ENCODE measurements at places on chromosomes 4 and X.
A peak's percentile ranks its signal among the peaks of the same experiment; 100 is the strongest.

GRCh38 chr4:41424522-41424921, 113.4 kb upstream of the LIMCH1 start:
- DNase-seq = no peak

DNA sequence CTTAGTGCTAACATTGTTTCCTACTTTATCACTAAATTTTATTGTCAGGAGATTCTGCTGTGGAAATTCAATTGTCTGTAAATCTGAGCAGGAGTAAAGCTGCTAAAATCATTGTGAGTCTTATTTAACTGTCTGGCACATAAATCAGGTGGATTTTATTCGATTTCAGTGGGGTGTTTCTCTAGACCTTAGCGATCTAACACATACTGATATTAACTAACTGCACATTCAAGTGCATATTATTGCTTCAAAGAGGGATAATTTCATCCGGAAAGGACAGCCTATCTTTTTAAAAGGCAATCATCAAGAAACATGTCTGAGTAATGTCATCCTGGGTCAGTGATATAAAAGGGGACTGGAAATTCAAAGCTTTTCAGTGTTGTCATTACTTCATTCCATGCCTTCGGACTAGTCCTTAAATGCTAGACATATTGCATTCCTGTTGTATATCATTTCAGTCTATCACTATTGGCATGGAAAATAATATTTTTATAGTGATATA, 388.7 kb downstream of the PCDH10 start:
- no peak for DNase-seq

DNA sequence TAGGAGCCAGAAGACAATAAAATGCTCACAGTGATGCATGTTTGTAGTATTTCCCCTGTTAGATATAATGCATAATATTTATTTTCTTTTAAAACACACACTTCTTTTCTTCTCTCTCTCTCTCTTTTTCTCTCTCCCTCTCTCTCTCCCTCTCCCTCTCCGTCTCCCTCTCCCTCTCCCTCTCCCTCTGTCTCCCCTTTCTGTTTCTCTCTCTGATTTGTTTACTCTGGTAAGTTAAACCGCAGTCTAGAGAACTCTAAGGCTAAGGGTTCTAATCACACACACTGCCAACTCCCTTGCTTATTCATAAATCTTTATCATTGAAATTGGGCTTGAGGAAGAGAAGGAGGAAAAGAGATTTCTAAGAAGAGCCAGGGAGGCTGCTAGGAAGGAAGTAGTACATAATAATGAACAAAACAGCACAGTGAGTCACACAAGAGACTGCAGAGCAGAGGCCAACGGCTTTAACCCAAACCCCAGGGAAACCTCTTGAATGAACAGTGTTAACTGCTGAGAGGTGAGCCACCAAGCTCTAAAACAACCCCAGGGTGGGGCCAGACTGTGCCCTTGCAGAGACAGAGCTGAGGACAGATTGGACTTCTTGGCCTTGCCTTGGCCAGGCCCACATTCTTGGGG, 9.1 kb upstream of the PHOX2B start:
- DNase-seq = no peak

DNA sequence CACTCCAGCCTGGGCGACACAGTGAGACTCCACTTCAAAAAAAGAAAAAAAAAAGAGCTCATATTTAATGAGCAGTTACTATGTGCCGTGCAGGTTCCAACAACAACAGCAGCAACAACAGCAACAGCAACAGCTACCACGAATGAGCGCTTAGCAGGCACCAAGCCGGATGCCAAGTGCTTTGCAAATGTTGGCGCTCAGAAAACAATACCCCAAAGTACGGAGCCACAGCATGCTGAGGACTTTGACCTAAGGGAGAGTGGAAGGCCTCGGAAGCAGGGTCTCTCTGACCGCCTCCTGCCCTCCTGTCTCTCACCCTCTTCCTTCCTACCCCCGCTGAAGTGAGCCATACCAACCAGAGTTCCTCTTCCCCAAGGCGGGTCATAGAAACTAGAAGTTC, 102.2 kb upstream of the AFAP1 start:
- DNase-seq = no peak

DNA sequence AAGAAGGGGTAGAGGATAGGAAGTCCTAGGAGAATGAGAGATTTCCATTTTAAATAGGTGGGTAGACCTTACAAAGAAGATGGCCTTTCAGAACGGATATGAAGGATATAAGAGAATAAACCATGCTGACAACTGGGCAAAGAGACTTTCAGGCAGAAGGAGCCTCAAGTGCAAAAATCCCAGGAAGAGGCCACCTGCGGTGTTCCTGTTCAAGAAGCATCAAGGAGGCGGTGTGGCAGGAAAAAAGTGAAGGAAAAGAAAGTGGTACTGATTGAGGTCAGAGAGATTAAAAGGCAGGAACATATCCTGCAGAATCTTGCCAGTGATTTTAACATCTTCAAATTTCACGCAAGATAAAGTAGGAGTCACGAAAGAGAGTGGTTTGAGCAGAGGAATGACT, 172.0 kb downstream of the FSTL5 start:
- no peak for DNase-seq

DNA sequence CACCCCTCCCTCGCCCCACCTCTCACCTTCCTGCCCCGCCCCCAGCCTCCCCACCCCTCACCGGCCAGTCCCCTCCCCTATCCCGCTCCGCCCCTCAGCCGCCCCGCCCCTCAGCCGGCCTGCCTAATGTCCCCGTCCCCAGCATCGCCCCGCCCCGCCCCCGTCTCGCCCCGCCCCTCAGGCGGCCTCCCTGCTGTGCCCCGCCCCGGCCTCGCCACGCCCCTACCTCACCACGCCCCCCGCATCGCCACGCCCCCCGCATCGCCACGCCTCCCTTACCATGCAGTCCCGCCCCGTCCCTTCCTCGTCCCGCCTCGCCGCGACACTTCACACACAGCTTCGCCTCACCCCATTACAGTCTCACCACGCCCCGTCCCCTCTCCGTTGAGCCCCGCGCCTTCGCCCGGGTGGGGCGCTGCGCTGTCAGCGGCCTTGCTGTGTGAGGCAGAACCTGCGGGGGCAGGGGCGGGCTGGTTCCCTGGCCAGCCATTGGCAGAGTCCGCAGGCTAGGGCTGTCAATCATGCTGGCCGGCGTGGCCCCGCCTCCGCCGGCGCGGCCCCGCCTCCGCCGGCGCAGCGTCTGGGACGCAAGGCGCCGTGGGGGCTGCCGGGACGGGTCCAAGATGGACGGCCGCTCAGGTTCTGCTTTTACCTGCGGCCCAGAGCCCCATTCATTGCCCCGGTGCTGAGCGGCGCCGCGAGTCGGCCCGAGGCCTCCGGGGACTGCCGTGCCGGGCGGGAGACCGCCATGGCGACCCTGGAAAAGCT, at the start of the genes HTT and HTT-AS:
HTT (plus strand) TSS at position 604 of the 768 bp plus-strand sequence; CDS start at position 749, 145 bp downstream.
HTT-AS (minus strand) TSS at position 461 of the 768 bp plus-strand sequence.
- peak; percentile 95 for DNase-seq

GRCh38 chrX:139933904-139934303, 1.1 kb upstream of the ATP11C start:
- no peak for DNase-seq

GRCh38 chr4:35541888-35542213, 702.5 kb downstream of the ARAP2 start:
- no peak for DNase-seq

- no peak for DNase-seq
Observed at GRCh38 chr4:124135409-124135813, 577.1 kb downstream of the ANKRD50 start.

- no peak for DNase-seq
Observed at GRCh38 chrX:47234583-47234982, 1.8 kb downstream of the USP11 start.

- no peak for DNase-seq
Observed at GRCh38 chr4:56648021-56648823, 32.9 kb downstream of the HOPX start.

DNA sequence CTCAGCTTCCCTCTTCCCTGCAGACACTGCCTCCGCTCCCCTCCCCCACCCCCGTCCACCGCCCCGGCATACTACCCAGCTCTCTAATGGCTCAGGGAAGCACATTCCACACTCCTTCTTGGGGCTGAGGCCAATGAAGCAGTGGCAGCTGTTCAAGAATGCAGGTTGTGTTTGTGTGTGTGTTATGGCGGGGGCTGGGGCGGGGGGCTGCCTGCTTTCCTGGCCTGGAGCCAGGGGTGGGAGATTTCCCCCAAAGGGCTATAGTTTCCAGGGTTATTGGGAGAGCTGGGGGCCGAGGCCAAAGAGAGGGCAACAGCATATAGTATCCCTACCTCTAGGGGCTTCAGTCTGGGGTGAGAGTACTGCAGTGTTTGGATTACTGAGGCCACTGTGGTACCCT, 149.4 kb downstream of the EFNB1 start:
- DNase-seq = no peak

DNA sequence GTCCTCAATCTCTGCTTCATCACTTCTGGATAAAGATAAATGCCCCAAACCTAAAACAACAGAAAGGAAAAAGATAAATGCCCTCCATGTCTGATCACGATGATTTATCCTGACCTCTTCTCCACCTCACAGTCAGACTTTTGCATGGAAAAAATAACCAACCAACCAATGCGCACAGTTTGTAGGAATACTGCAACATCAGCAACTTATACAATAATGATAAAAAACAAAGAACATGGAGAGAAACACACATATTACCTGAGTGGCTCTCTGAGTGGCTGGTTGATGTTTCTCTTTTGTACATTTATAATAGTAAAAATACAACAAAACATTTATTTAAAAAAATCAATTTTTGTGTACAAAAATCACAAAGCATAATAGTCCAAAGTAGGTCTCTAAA, 93.0 kb upstream of the PUDP start:
- DNase-seq = no peak

DNA sequence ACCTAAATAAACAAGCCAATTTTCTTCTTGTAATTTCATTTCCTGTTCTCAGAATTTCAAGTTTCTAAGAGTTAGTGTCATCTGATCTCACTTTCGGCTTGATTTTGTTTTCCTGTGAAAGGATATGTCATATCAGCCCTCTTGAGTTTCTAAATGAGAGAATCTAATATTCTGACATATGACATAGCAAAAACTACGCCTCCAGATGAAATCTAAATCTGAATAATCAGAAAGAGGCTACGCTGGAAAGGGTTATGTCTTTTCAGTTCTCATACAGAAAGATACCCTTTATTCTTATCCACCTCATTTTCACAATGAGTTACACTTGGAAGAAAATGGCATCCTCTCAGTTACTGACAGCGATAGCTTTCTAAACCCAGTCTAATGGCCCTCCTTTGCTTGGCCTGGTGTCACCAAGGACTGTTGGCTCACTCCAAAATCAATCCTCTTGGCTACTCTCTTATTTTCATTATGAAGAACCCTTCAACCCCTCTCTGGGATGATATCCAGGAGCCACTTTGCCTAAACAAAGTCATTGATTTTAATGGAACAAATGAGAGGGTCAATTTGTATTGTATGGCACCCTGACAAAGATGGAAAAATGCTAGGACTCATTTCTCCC, 65.6 kb downstream of the ASB9 start:
- no peak for DNase-seq

GRCh38 chrX:2954541-2954940, 25.4 kb upstream of the ARSD start:
- DNase-seq = no peak

DNA sequence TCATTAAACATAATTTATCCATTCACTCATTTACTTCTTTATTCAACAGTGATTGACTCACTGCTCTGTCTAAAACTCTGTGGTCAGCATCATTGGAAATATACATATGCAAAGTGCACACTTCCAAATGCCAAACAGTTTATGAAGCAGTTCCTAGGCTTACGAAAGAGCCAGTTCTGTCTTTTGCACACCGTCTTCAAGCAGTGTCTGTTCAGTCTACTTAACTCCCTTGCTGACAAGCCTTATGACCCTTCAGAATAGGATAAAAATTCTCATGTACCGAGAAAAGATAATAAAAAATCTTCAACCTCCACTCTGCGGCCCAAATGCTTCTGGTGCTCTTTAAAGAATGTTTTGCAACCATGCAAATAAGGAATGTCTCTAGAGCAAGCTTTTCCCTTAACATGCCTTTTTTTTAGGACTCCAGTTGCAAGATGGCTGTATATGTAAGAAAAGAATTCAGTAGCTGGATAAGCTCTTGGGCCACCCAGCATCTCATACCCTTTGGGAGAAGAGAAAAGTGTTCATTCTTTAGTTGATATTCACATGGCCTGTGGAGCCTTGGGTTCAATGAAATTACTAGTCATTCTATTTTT, 1037.0 kb upstream of the SLIT2 start:
- no peak for DNase-seq

- no peak for DNase-seq
Observed at GRCh38 chr4:143375326-143376073, 38.8 kb downstream of the GAB1 start.

DNA sequence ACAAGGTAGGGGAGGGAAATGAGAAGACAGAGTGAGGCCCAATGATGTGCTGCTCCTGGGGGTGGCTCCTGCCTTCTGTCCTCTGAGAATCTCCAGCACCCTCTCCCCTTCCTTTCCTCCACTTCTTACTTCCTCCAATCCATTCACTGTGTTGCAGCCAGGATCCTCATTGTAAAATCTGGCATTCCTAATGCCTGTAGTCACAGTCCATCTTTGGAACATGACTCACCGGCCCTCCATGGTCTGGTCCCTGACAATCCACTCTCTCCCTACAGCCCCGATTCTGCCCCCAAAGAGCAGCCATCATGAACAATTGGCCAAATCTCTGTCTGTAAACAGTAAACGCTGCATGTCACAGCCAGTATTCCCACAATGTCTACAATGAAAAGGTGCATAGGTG, 72.9 kb downstream of the CLNK start:
- DNase-seq = no peak

DNA sequence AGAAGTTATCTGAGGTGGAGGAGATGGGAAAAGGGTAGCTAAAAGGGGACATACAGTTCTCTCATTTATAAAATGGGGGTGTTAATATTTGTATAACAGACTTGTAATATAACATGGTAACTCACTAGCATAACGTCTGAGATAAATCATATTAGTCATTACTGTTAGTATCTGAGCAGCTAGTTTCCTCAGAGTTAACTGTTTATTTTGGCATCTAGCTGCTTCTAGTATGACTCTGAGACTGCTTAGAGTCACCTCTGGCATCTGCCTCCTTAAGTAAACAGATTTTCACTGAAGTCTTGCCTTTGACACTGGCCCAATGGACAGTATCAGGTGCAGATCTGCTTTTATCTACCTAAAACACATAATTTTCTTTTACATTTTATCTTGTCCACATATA, 58.1 kb downstream of the SLC30A9 start:
- no peak for DNase-seq

- no peak for DNase-seq
Observed at GRCh38 chr4:67141586-67141985, 403.7 kb downstream of the CENPC start.

DNA sequence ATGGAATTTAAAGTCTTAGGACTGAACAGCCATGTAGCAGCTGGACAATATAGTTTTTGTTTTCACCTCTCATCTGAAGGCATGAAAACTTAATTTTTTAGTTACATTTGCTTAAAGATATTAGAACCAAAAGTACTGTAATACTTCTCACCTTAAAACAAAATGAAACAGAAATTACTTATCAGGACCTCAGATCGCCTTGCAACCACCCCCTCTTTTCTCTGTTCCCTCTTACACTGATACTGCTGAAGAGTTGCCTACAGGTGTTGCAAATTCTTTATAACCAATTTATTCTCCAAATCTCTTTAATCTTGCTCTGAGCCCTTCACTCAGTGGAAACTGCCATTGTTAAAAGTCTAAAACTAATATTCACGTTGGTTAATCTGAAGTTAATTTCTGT, 145.0 kb downstream of the SPCS3 start:
- DNase-seq = no peak

All from stimulated activated CD4-positive, alpha-beta T cell treated with anti-CD3 and anti-CD28 coated beads, Interleukin-2, amount 100 ng/mL, for 4 hours (primary cell).